PC-3 (cell line): ENCODE measurements at places on chromosomes 16 and 17. TPM values are rescaled to one million over a fixed set of nuclear protein-coding genes. Genes with fewer than 3 reads are reported as not detected.

Gene NXPH3
- total RNA-seq = 0.26 and 1.2 TPM in 2 replicates

DNA sequence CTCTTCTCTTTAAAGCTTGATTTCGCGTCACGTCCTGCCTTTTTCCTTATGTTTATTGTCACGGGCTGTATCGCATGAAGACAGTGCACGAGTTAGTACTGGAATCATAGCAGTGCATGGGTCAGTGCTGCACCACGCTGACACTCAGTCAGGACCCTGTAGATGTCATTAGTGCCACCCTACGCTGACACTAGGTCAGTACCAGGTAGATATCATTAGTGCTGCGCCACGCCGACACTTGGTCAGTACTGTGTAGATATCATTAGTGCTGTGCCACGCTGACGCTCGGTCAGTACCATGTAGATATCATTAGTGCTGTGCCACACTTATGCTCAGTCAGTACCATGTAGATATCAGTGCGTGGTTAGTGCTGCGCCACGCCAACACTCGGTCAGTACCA is 106.2 kb upstream of the ZNF469 start:
- H3K4me3 ChIP-seq = no peak overlapping the region
- no peak overlapping the region for H3K27ac ChIP-seq
- H3K27me3 ChIP-seq = no peaks in the 10 kb centered on the region
- no peaks in the 10 kb centered on the region for H3K36me3 ChIP-seq

GRCh38 chr17:46962374-46962790 is 16.7 kb downstream of the RPRML start:
- H3K27me3 ChIP-seq = peaks cover 26% of the 10 kb centered on the region
- peaks cover 7% of the 10 kb centered on the region for H3K4me1 ChIP-seq
- no peak overlapping the region for H3K27ac ChIP-seq
- peak; percentile 63 for DNase-seq
- H3K36me3 ChIP-seq = no peaks in the 10 kb centered on the region

DNA sequence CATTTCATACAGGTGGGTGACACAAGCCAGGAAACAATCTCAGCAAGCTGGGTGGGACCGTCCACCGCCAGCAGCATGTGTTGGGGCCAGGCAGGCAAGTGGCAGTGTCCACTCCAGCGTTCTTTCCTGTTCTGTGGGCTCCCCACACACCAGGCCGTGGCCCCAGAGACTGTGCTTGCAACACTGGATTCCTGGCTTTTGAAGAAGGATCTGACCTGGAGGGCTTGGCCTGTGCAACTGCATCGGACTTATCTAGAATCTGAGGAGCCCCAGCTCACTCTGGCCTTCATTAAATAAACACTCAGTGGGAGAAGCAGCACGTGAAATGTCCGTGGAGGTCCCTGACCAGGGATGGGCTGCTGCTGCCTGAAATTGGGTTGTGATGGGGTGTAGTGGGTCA is 3.2 kb downstream of the KSR1 start:
- H3K36me3 ChIP-seq = no peaks in the 10 kb centered on the region
- no peak for DNase-seq
- 0 out of 2 replicates have a peak, but pooled peaks cover 6% of the 10 kb centered on the region for H3K4me1 ChIP-seq

GRCh38 chr17:79917902-79918484 is 78.8 kb upstream of the CBX4 start:
- DNase-seq = no peak
- peaks cover 33% of the 10 kb centered on the region for H3K4me1 ChIP-seq

- peaks cover 23% of the 10 kb centered on the region for H3K4me1 ChIP-seq
- H3K36me3 ChIP-seq = no peaks in the 10 kb centered on the region
- no peak overlapping the region for H3K27ac ChIP-seq
- H3K27me3 ChIP-seq = no peaks in the 10 kb centered on the region
- peak overlapping the region; percentile 68 for H3K4me3 ChIP-seq
These were observed 1.2 kb downstream of the NAGLU start for GRCh38 chr17:42537156-42537805.

DNA sequence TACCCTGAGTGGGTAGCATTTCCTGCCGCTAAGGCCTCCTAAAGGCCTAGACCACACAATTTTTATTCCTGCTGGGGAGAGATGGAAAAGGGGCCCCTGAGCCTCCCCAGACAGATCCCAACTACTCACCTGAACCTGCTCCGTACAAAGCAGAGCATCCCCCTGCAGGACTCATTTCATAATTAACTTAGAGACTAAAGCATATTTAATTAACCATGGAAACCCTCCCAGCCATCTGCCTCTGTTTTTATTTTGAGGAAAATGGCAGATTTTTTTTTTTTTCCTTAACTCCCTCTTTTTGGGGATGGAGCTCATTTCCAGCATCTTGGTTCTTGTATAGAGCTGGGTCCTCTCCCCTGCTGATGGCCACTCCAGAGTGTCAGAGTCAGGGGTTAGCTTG is 96.5 kb upstream of the CRHR1 start:
- no peak overlapping the region for H3K4me3 ChIP-seq
- no peaks in the 10 kb centered on the region for H3K36me3 ChIP-seq
- peaks cover 45% of the 10 kb centered on the region for H3K27me3 ChIP-seq
- H3K27ac ChIP-seq = no peak overlapping the region
- no peaks in the 10 kb centered on the region for H3K4me1 ChIP-seq

GRCh38 chr17:42334677-42335076 is 46.4 kb downstream of the STAT5A start:
- no peak for DNase-seq
- H3K4me3 ChIP-seq = no peak overlapping the region
- H3K27me3 ChIP-seq = no peaks in the 10 kb centered on the region
- H3K27ac ChIP-seq = no peak overlapping the region

DNA sequence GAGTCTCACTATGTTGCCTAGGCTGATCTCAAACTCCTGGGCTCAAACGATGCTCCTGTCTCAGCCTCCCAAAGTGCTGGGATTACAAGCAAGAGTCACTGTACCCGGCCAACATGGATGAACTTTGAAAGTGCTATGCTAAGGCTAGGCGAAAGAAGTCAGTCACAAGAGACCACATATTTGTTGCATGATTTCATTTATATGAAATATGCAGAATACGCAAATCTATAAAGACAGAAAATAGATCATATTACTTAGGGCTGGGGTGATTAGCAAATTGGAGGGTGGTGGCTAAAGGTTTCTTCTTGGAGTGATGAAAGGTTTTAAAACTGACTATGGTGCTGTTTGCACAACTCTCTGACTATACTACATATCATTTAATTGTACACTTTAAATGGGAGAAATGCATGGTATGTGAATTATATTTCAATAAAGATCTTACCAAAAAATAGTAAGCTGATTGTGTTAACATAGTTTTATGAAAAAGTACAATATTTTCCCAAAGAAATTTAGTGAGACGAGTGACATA is 1.2 kb upstream of the FLYWCH1 start:
- H3K36me3 ChIP-seq = no peaks in the 10 kb centered on the region
- no peaks in the 10 kb centered on the region for H3K27me3 ChIP-seq
- no peak overlapping the region for H3K27ac ChIP-seq
- H3K4me3 ChIP-seq = no peak overlapping the region
- DNase-seq = no peak

DNA sequence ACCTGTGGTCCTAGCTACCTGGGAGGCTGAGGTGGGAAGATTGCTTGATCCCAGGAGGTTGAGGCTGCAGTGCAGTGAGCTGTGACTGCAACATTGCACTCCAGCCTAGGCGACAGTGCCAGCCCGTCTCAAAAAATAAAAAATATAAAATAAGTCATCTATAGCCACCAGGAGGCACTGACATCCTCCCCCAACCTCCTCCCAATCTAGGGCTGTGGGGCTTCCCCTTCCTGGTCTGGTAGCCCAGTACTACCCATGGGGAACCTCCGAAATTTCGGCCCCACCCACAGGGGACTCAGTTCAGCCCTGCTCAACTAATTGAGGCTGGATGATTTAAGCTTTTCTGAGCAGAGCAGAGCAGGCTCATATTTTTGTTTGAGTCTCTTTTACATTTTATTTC is 3.2 kb downstream of the ZSCAN10 start:
- 0 out of 2 replicates have a peak, but pooled peaks cover 4% of the 10 kb centered on the region for H3K4me1 ChIP-seq
- no peaks in the 10 kb centered on the region for H3K27me3 ChIP-seq
- no peak overlapping the region for H3K27ac ChIP-seq
- H3K4me3 ChIP-seq = no peak overlapping the region
- no peaks in the 10 kb centered on the region for H3K36me3 ChIP-seq

DNA sequence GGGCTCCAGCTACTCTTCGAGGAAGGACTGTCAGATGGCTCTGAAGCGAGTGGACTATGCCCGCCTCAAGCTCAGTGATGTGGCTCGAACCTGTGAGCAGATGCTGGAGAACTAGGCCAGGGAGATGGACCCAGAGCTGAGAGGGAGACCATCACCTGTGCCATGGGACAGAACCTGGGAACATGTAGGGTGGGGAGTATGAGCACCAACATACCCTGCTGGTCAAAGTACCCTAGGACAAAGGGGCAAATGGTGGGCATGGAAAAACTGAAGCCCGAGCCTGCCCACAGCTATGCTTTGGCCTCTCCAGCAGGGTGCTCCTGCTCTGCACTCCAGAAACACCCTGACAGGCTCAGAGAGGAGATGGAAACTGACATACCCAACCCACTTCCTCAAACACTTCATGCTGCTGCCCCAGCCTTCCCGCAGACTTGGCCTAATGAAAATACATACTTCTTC is 1.9 kb downstream of the MED11 start:
- no peaks in the 10 kb centered on the region for H3K36me3 ChIP-seq
- H3K4me1 ChIP-seq = no peaks in the 10 kb centered on the region
- H3K27me3 ChIP-seq = no peaks in the 10 kb centered on the region
- H3K27ac ChIP-seq = no peak overlapping the region
- no peak for DNase-seq

DNA sequence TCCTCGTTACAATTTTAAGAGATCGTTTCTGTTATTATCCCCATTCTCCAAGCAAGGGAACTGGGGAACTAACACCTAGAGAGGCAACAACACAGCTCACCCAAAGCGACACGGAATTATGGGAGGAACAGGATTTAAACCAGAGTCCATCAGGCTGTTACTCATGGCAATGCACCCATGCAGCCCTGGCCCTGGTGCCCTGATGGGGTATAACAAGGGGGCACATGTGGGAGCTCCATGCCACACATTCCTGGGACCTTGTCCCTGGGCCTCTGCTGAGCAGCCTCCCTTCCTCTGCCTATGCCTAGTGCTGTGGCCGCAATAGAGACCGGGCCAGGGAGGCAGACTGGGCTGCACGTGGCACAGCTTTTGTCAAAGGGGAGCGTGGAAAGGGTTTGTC is 13.3 kb upstream of the RCVRN start:
- no peak overlapping the region for H3K4me3 ChIP-seq
- no peaks in the 10 kb centered on the region for H3K4me1 ChIP-seq
- DNase-seq = no peak
- H3K27ac ChIP-seq = no peak overlapping the region
- H3K27me3 ChIP-seq = peaks cover 11% of the 10 kb centered on the region; the same call in 1 of the 2 replicates

DNA sequence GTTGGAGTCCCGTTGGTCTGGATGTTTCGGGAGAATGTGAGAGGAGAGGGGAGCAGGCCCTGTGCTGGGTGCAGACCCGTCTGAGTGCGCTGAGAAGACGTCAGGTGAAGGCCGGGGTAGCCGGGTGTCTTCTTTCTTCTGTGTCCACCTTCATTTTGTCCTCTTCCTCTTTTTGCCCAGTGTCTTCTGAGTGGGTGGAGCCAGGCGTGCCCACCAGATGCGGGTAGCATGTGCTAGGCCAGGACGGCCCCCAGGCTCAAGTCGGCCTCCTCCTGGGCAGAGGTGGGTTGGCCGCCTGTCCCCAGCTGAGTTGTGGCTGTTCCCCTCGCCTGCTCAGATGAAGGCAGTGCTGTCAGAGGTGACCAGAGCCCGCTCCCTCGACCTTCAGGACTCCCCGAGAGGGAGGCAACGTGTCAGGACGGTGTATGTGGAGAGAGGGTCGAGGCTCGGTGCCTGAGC is 3.5 kb downstream of the METRNL start:
- H3K36me3 ChIP-seq = no peaks in the 10 kb centered on the region
- 0 out of 2 replicates have a peak, but pooled peaks cover 6% of the 10 kb centered on the region for H3K27me3 ChIP-seq
- H3K27ac ChIP-seq = peak overlapping the region; percentile 47
- peaks cover 31% of the 10 kb centered on the region for H3K4me1 ChIP-seq

DNA sequence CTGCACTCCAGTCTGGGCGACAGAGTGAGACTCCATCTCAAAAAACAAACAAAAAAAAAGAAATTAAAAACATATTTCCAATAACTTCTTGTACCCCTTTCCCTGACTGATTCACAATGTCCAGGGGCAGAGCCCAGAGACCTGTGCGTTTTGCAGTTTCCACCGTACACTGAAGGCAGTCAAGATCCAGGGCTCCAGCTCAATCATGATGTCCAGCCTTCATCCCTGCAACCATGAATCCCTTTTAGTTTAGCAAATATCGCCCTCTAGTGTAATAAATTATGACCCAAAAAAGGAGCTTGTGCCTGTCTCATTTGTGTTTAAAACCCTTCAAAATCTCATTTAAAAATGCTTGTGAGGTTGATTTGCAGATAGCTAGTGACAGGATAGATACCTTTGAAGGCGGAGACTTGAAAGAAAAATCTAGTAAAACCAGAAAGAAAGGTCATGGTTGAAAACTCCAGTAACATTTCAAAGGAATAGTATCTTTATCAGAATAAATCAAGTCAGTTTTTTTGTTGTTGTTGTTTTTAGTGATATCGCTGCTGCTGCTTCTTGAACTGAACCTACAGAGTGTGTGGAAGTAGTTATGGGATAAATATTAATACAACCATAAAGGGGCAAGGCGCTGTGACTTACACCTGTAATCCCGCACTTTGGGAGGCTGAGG is 3.7 kb upstream of the ERN1 start:
- no peak overlapping the region for H3K27ac ChIP-seq
- H3K36me3 ChIP-seq = no peaks in the 10 kb centered on the region
- peaks cover 9% of the 10 kb centered on the region for H3K4me1 ChIP-seq
- H3K27me3 ChIP-seq = no peaks in the 10 kb centered on the region
- DNase-seq = peak; percentile 91
- no peak overlapping the region for H3K4me3 ChIP-seq

GRCh38 chr16:22762486-22762885 is 51.5 kb upstream of the HS3ST2 start:
- no peak for DNase-seq
- H3K27ac ChIP-seq = no peak overlapping the region
- no peak overlapping the region for H3K4me3 ChIP-seq
- no peaks in the 10 kb centered on the region for H3K4me1 ChIP-seq
- H3K36me3 ChIP-seq = no peaks in the 10 kb centered on the region

DNA sequence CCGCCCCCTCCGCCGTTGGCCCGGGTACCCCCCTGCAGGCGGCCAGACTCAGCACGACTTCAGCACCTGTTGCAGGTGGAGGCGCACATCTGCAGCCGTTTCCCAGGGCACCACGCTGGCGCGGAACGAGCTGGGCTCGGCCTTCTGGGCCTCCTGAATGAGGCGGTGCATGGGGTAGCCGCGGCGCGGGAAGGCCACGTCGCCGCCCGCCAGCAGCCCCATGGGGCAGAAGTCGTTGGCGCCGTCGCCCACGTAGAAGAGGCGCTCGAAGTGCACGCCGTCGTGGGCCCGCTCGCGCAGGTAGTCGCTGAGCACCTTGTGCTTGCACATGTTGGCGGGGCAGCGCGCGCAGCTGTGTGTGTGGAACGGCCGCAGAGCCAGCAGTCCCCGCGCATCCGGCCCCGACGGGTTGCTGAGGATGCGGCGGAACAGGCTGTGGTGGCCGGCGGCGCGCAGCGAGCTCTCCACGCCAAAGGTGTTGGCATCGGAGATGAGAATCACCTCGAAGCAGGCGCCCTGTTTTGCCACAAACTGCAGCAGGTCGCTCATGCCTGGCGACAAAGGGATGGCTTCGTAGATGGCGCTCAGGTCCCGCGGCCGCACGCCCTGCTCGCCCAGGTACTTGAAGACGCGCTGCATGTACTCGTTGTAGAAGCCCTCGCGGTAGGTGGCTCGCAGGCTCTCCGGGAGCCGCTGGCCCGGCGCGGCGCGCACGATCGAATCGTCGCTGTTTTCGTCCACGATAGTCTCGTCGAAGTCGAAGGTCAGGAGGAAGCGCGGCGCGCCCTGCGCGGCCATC is 6.2 kb downstream of the PHOSPHO1 start:
- no peak overlapping the region for H3K27ac ChIP-seq
- H3K36me3 ChIP-seq = no peaks in the 10 kb centered on the region
- H3K27me3 ChIP-seq = peaks cover 24% of the 10 kb centered on the region
- peak overlapping the region; percentile 36; the same call in 1 of the 2 replicates for H3K4me3 ChIP-seq
- no peak for DNase-seq
